ENCODE measurements at places on chromosomes 6 and 20.

DNA sequence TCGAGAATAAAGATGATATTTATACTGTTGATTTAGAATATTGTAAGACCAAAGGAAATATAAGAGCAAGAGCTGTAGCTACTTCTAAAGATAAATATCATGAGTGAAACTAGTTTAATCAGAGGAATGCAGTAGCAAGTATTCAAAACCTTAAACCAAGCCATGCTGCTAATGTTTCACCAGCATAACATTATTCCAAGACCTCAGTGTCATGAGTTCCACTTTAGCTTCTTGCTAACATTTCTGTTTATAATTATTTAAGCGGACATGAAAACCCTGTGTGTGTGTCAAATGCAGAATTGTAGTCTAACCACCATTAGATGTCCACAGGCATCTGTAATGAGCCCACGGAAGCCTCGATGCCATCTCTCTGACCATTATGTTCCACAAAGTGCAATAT lies 752.6 kb upstream of the MARCKS start:
- no peak for DNase-seq

DNA sequence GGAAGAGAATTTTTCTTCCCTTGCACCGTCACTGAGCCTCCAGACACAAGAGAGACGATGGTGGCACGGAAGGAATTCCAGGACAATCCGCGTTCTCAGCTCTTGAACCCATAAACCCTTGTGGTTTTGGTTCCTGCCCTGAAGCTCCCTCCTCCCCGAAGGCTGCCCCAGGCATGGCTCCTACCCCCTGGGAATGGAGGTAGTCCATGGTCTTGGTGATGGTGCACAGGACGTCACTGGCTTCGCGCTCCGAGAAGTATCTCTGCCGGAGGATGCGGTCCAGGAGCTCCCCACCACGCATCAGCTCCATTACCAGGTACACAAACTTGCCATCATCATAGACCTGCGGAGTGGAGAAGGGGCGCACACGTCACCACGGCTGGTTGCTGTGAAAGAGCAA lies 47.5 kb upstream of the MPC1 start:
- DNase-seq, result no peak

- no peak for DNase-seq
These were observed 63.5 kb downstream of the HACE1 start for GRCh38 chr6:104796031-104796785.

DNA sequence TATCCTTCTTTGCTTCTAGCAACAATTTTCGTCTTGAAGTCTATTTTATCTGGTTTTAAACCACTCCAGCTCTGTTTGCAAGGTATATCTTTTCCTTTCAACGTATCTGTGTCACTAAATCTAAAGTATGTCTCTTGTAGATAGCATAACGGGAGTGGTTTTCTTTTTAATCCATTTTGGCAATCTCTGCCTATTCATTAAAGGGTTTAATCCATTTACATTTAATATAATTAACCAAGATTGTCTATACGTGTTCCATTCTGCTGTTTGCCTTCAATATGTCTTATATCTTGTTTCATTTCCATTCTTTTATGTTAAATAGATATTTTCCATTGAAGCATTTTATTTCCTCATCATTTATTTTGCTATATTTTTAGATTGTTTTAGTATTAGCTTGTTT lies 587.9 kb downstream of the C6orf118 start:
- DNase-seq, result no peak

DNA sequence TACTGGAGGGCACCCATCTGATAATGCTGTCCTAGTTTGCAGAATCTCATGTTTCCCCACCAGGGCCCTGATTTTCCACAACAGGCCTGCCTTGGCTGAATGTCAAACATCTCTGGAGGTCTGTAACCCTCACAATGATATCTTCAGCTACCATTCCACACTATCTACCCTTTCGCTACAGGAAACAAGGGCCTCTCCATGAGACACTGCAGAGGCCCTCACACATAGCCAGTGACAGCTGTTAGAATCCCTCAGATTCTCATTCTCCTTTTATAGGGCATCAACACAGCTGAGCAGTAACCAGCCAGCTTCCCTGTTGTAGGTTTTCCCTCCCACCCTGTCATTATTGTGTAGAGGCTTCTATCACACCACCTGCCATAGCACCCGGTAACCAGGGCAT lies 29.6 kb upstream of the MICB start:
- no peak for DNase-seq
